ENCODE measurements at places on chromosomes 16 and 17.

GRCh38 chr16:29810699-29811169 is 1.3 kb upstream of the PRRT2 start:
- no peak for DNase-seq

DNA sequence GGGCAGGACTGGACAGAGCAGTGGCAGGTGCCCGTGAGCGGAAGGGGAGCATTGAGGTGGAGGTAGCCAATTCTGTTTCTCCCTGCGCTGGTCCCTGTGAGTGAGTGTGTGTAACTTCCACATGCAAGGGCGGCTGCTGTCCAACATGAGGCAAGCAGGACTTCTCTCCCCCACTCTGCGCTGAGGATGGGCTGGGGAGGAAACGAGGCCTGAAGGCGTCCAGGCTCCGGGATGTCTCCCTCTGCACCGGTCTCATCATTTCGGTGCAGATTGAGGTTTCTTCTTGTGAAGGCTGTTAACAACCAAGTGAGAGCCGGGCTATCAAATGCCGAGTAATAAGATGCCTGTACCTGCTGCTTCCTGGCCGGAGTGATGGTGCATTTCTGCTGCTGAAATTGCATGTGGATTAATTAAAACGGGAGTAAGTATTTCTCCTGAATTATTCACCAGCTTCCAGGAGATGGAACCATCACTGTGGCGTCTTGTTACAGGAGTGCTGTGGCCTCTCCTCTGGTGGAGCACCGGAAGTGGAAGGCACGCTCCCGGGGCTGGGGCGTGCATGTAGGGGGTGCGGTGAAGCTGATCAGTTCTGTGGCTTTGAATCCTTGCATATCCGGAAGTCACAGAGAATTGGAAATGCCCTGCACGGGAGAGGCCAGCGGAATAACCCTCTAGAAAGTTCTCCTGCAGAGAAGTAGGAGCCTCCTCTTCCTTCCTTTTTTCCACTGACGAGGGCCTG is 41.7 kb upstream of the MGAT5B start:
- no peak for DNase-seq

DNA sequence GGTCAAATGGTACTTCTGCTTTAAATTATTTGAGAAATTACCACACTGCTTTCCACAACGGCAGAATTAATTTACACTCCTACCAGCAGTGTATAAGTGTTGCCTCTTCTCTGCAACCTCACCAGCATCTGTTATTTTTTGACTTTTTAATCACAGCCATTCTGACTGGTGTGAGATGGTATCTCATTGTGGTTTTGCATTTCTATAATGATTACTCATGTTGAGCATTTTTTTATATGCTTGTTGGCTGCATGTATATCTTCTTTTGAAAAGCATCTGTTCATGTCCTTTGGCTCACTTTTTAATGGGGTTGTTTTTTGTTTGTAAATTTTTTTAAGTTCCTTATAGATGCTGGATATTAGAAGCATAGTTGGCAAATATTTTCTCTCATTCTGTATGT is 446.7 kb downstream of the PMP22 start:
- DNase-seq = no peak

- no peak for DNase-seq
Measured at GRCh38 chr16:8832717-8833105, 35.1 kb downstream of the PMM2 start.

- peak; percentile 51 for DNase-seq
Measured at GRCh38 chr17:55735731-55736405, 13.2 kb upstream of the TMEM100 start.

- DNase-seq = no peak
Measured at GRCh38 chr17:64787255-64787920, 125.3 kb upstream of the SMURF2 start.

- no peak for DNase-seq
Measured at GRCh38 chr16:54055191-54055590, 231.4 kb downstream of the IRX3 start.

DNA sequence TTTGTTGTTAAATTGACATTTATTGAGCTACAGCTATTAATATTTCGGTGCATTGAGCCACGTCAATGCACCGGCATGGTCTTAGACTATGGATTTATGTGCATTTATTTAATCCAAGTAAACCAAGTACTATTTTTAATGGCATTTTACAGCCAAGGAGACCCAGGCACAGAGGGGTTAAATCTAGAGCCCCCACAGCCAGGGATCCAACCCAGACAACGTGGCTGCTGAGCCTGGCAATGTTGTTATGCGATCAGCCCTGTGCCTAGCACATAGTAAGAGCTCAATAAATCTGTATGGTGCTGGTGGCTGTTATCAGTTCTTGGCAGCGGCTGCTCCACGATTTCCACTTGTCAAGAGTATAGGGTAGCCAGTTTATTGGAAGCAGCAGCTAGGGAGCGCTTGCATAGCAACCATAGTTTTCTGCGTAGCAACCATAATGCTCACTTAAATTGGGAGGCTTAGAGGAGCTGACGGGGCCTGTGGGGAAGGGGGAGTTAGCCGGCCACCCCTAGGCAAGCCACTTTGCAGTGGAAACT is 541 bp upstream of the RBBP6 start:
- no peak for DNase-seq

GRCh38 chr16:12079412-12079965 is 103.0 kb downstream of the SNX29 start:
- DNase-seq = no peak

DNA sequence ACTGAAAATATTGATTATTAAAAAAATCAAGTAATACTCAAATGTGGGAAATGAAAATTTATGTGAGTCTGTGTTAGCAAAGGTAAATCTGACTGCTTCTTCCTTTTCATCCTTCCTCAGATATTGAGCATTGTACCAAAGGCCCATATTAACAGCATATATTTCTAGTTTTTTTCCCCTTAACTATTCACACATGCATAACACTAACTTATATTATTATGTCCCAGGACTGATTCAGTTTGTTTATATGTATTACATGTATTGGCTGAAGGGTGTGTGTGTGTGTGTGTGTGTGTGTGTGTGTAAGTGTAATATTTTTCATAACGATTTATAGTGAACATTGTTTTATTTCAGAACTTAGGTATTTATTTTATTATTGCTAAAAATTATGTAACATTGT is 74.2 kb downstream of the BCAS3 start:
- no peak for DNase-seq

DNA sequence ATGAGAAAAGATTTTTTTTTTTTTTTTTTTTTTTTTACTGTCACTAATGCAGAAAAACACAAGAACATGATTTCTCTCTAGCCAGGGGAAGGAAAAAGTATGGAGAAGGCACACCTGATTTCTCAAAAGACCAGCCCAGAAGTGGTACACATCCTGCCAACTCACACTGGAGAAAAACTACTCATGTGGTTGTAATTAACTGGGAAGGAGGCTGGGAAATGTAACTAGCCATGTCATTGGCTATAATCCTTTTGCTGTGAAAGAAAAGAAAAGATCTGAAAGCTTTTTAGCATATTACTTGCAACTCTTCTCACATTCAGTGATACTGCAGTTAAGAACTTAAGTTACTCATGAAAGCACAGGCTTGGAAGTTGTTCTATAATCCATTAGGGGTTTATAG is 195.9 kb upstream of the PMFBP1 start:
- no peak for DNase-seq

Data from KBM-7 (cell line).